Vagina (tissue), 2 donors: ENCODE measurements at places on chromosomes 12 and 14. TPM values are rescaled to one million over a fixed set of nuclear protein-coding genes. Genes with fewer than 3 reads are reported as not detected.

GRCh38 chr14:28157887-28158791 is 608.4 kb upstream of the FOXG1 start:
- no peak overlapping the region for H3K27ac ChIP-seq
- no peaks in the 10 kb centered on the region for H3K4me1 ChIP-seq
- DNase-seq: no peak
- H3K27me3 ChIP-seq: no peaks in the 10 kb centered on the region

- no peak for DNase-seq
- no peaks in the 10 kb centered on the region for H3K27me3 ChIP-seq
- peaks cover 49% of the 10 kb centered on the region for H3K4me1 ChIP-seq
- H3K4me3 ChIP-seq: no peak overlapping the region
These were observed 18.6 kb downstream of the DDX24 start for GRCh38 chr14:94062344-94062940.

- no peak overlapping the region for H3K27ac ChIP-seq
- DNase-seq: no peak
- H3K36me3 ChIP-seq: no peaks in the 10 kb centered on the region
- H3K4me3 ChIP-seq: no peak overlapping the region
- no peaks in the 10 kb centered on the region for H3K27me3 ChIP-seq
These were observed 11.4 kb downstream of the GPR19 start for GRCh38 chr12:12684375-12685106.

GRCh38 chr14:105889666-105890473 is 363.5 kb downstream of the TMEM121 start:
- H3K27me3 ChIP-seq: no peaks in the 10 kb centered on the region
- H3K4me3 ChIP-seq: no peak overlapping the region
- no peak overlapping the region for H3K27ac ChIP-seq
- no peaks in the 10 kb centered on the region for H3K36me3 ChIP-seq
- no peak for DNase-seq

DNA sequence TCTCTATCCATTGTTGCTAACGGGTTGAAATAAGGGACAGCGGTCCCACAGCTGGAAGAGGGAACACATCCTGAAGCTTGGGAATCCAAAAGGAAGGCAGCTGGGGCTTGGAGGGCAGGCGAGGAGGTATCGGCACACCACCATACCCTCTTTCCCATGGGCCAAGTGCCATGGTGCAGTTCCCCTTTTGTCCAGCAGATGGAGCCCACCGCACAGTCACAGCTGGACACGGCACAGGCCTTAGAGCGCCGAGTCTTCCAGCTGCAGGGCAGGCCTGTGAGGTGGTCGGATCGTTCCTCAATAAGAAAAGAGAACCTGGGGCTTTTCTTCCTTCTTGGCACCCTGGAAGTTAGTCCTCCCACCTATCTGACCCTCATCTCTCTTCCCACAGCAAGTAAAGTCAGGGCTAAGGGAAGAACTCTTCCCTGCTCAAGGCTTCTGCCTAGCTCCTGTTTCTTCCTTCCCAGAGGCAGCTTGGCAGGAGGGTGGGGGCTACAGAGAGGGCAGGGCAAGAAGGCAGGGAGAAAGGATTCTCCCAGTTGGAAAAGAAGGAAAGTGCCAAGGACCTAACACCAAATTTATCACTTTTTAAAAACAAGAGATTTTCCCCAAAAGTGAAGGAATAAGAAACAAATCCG is 8.6 kb downstream of the PPP1R1A start:
- H3K27ac ChIP-seq: no peak overlapping the region
- H3K27me3 ChIP-seq: no peaks in the 10 kb centered on the region
- peaks cover 8% of the 10 kb centered on the region for H3K4me1 ChIP-seq

GRCh38 chr14:76490735-76491134 is 114.8 kb downstream of the ESRRB start:
- no peaks in the 10 kb centered on the region for H3K27me3 ChIP-seq
- no peak overlapping the region for H3K4me3 ChIP-seq
- H3K36me3 ChIP-seq: no peaks in the 10 kb centered on the region
- no peak for DNase-seq
- no peaks in the 10 kb centered on the region for H3K4me1 ChIP-seq

GRCh38 chr12:106246891-106247673 is 738 bp downstream of the CKAP4 start:
- H3K27me3 ChIP-seq: no peaks in the 10 kb centered on the region
- peak; percentile 91 for DNase-seq
- H3K36me3 ChIP-seq: no peaks in the 10 kb centered on the region

DNA sequence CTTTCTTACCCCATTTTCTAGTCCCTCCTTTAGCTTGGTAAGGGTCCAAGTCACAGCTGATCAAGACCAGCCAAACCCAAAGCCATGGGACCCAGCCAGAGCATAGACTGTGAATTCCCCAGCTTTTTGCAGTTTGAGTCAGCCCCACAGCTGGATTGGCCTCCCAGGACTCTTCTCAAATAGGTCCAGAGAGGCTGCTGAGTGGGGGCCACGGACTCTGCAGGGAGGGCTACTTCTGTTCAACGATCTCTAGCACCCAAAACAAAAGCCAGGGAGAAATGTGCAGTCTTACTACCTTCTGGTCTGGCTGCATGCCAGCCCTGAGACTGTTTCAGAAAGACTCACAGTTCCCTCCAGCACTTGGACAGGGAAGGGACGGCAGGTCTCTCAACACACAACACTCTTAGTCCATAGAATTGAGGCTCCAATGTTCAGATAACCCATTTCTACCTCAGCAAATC is 1.6 kb downstream of the VDR start:
- DNase-seq: no peak
- H3K4me1 ChIP-seq: peaks cover 43% of the 10 kb centered on the region
- H3K27ac ChIP-seq: peak overlapping the region; percentile 60
- H3K27me3 ChIP-seq: no peaks in the 10 kb centered on the region

DNA sequence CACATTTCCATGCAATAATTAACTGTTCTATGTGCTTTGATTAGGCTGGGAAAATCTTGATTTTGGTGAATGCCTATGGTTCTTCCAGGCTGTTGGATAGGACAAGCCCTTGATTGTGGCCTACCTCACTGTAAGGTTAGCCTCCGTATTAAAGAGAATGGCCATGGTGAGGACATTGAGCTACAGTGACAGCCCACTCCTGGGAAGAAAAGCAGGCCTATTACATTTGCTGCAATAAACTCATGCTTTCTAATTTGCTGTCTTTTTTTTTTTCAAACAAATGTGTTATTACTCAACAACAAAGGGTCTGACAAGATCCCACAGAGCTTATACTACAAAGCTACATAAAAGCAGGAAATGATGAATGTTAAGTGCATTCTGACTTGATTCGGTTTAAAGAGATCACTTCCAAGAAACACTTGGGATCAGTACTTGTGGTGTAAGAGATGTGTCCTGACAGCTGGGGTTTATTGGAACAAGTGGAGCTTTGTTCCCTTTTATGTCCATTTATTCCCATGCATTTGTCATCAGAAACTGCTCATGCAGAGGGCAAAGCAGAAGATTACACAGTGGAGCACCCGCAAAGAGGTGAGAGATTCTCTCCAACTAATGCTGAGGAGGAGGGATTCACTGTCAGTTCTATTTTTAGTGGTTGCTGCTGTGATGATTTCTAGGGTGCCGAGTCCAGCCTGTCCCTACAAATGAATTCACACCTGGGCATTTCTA is 29.1 kb upstream of the KCNK10 start:
- DNase-seq: no peak
- H3K27me3 ChIP-seq: no peaks in the 10 kb centered on the region
- H3K36me3 ChIP-seq: no peaks in the 10 kb centered on the region
- no peak overlapping the region for H3K4me3 ChIP-seq

- peaks cover 8% of the 10 kb centered on the region for H3K36me3 ChIP-seq
- DNase-seq: no peak
These were observed 125.9 kb upstream of the ATF1 start for GRCh38 chr12:50637870-50638481.

GRCh38 chr14:32382704-32383103 is 53.6 kb downstream of the AKAP6 start:
- H3K4me3 ChIP-seq: no peak overlapping the region
- H3K4me1 ChIP-seq: no peaks in the 10 kb centered on the region
- no peaks in the 10 kb centered on the region for H3K36me3 ChIP-seq
- DNase-seq: no peak
- H3K27me3 ChIP-seq: no peaks in the 10 kb centered on the region

DNA sequence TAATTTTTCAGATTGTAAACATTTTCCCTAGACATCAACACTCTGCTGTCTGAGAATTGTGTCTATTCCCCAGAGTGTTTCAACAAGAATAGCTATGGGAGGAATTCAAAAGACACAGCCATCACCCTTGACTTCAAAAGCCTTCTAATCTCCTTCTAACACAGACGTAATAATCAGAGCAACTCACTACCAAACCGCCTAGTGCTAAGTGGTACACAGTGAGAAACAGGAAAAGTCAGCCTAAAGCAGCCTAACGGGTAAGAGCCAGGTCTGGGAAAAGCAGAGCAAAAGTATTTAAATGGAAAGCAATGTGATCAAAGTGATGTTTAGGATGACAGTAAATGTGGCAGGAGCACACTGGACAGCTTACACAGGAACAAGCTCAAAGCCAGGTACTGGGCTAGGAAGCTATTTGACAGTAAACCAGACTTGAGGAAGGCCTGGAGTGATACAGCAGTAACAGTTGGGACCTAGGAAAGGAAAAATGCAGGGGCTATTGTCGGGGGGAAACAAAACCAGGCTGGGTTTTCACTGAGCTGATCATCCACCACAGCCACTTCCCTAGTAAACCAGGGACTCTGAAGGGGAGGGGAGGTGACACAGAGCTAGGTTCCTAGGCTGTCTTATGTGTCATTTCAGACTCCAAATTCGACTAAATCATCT is 29.4 kb downstream of the CORO1C start:
- DNase-seq: no peak
- H3K4me3 ChIP-seq: no peak overlapping the region
- H3K27me3 ChIP-seq: no peaks in the 10 kb centered on the region
- H3K36me3 ChIP-seq: peaks cover 12% of the 10 kb centered on the region

GRCh38 chr12:47686645-47687240 is 19.1 kb downstream of the RPAP3 start:
- H3K27me3 ChIP-seq: no peaks in the 10 kb centered on the region
- no peak overlapping the region for H3K27ac ChIP-seq
- no peak overlapping the region for H3K4me3 ChIP-seq
- H3K36me3 ChIP-seq: peaks cover 25% of the 10 kb centered on the region
- H3K4me1 ChIP-seq: no peaks in the 10 kb centered on the region
- no peak for DNase-seq

GRCh38 chr12:1790444-1790843 is 29.9 kb upstream of the LRTM2 start:
- H3K36me3 ChIP-seq: no peaks in the 10 kb centered on the region
- H3K4me3 ChIP-seq: no peak overlapping the region
- DNase-seq: no peak
- no peaks in the 10 kb centered on the region for H3K27me3 ChIP-seq
- H3K27ac ChIP-seq: no peak overlapping the region

GRCh38 chr12:130563323-130563722 is 152.8 kb downstream of the RIMBP2 start:
- DNase-seq: no peak
- no peaks in the 10 kb centered on the region for H3K27me3 ChIP-seq
- H3K27ac ChIP-seq: no peak overlapping the region
- H3K4me3 ChIP-seq: no peak overlapping the region

DNA sequence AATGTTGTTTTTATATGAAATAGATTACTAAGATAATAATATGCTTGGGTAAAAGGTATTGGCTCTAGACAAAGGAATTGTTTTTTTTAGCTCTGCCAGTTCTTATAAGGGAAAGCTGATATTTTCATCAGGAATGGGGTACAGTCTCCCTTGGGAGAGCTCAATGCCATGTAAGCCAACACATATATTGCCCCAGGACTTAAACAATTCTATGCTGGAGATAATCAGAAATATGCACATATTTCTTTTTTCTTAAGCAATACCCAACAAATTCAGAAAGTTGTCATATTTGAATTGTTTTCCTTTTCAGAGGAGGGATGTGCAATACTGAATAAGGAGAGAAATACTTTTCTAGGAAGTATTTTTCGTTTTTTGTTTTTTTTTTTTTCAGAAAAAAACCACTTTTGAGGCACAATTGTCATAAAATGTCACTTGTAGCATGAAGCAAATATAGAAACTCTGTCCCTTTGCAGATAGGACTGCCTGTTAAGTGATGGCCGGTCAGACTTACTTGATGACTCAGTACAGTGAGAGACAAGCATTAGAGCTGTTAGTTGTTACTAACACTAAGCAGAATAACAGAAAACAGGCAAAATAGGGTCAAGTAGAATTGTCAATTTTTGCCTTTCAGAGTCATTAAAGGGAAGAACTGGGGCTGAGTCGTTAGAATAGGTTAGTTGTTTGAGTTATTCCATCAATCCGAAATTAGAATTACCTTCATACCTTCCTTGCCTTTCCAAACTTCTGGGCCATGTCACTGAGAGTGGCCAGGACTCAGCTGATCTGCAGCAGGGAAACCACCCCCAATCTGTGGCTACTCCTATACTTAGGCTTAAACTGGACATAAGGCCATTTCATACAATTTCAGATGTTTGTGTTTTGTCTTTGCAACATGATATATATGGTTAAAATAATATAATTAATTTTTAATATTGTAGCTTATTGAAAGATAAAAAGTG is 168.1 kb downstream of the SLC38A4 start:
- H3K4me1 ChIP-seq: peaks cover 38% of the 10 kb centered on the region
- no peak overlapping the region for H3K4me3 ChIP-seq
- H3K27ac ChIP-seq: no peak overlapping the region

GRCh38 chr14:95477411-95478269 is 38.8 kb downstream of the SYNE3 start:
- H3K4me1 ChIP-seq: peaks cover 66% of the 10 kb centered on the region
- peaks cover 18% of the 10 kb centered on the region for H3K36me3 ChIP-seq
- peak overlapping the region; percentile 92 for H3K27ac ChIP-seq
- no peak for DNase-seq
- H3K4me3 ChIP-seq: no peak overlapping the region

GRCh38 chr12:14999021-14999694 is 26.3 kb downstream of the PDE6H start:
- H3K4me1 ChIP-seq: peaks cover 24% of the 10 kb centered on the region
- H3K27me3 ChIP-seq: no peaks in the 10 kb centered on the region
- H3K27ac ChIP-seq: peak overlapping the region; percentile 61
- H3K36me3 ChIP-seq: no peaks in the 10 kb centered on the region
- H3K4me3 ChIP-seq: no peak overlapping the region
- DNase-seq: no peak

DNA sequence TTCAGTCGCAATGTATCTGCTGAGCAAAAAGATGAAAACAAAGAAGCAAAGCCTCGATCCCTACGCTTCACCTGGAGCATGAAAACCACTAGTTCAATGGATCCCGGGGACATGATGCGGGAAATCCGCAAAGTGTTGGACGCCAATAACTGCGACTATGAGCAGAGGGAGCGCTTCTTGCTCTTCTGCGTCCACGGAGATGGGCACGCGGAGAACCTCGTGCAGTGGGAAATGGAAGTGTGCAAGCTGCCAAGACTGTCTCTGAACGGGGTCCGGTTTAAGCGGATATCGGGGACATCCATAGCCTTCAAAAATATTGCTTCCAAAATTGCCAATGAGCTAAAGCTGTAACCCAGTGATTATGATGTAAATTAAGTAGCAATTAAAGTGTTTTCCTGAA is 19.8 kb downstream of the CKB start:
- H3K36me3 ChIP-seq: no peaks in the 10 kb centered on the region
- no peak for DNase-seq
- H3K4me3 ChIP-seq: no peak overlapping the region
- H3K27me3 ChIP-seq: no peaks in the 10 kb centered on the region
- H3K27ac ChIP-seq: no peak overlapping the region

- H3K4me1 ChIP-seq: no peaks in the 10 kb centered on the region
- no peak overlapping the region for H3K27ac ChIP-seq
- no peak for DNase-seq
- no peaks in the 10 kb centered on the region for H3K27me3 ChIP-seq
- no peak overlapping the region for H3K4me3 ChIP-seq
These were observed 74.3 kb downstream of the MAP3K9 start for GRCh38 chr14:70735043-70735442.

Gene KLRC1
- 1.5 TPM for total RNA-seq

Gene TAS2R10
- total RNA-seq: not detected

Gene KRT2
- total RNA-seq: 2.0 TPM

Gene MSI1
- 3.7 TPM for total RNA-seq

Gene FSCB
- not detected for total RNA-seq
